ENCODE measurements at places on chromosomes 3 and 15.

DNA sequence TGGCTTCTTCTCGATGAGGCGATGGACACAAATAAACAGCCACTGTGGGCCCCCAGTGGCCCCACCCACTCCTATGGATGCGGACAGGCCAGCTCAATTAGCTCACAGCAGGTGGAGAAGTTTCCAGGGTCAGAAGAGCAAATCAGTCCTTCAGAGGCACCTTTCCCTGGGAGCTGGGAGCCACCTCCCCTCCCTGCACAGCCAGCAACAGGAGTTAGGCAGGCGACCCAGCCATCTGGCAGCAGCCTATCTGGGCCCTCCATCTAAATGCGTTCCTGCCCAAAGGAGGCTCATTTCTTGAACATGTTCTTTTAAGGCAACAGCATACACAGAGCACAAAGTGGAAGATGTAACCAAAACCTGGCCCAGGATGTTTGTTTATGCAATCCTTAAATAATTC, 211.9 kb upstream of the ARRDC4 start:
- DNase-seq = no peak

DNA sequence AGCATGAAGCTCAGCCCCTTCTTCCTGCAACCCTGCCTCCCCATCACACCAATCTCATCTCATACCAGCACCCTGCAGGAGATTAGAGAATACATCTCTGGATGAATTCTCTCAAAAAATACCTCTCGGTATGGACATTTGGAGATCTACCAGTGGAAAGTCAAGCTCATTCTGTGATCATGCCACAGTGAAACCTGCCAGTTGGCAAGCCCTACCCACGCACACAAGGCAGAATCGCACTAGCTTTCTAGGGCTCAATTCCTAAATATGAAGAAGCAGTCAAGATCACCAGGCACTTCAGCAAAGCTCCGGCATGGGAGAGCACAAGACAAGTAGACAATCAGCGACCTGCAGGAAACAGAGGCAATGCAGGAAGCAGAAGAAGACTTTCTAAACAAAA, 221.2 kb downstream of the NTRK3 start:
- DNase-seq = no peak

DNA sequence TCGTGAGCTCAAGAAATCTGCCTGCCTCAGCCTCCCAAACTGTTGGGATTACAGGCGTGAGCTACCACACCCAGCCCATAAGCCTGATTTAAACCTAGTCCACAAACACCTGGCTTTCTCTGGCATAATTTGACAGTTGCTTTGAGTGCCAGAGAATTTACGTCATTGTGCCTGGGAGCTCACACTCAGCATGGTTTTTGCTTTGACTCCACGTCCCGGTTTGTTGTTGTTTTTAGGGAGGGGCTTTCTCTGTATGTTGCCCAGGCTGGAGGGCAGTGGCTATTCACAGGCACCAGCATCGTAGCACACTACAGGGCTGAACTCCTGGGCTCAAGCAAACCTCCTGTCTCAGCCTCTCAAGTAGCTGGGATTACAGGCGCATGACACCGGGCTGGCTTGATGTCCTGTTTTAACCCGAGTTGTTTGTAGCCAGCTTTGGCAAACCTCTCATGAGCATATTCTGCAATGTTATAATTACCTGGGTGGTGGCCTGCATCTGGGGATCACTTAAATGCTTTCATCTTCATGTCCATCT, 32.7 kb downstream of the CEMIP start:
- no peak for DNase-seq

DNA sequence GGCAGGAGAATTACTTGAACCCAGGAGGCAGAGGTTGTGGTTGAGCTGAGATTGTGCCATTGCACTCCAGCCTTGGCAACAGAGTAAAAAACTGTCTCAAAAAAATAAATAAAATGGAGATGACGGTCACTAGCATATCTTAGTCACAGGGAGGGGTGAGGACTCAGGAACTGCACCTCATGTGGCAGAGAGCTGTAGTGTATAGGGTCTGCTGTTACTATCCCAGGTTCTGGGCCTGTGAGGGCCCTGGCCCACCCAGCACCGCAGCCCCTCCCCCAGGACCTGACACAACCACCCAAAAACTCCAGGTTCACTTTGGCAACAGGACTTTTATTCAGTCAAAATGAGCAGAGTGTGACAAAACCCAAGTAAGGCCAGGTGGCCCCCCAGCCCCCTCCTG, 22.3 kb downstream of the RNU5B-1 start:
- DNase-seq = no peak

- DNase-seq = no peak
Observed at GRCh38 chr3:123140550-123140949, 61.2 kb upstream of the SEC22A start.

GRCh38 chr3:22916933-22917332, 286.2 kb upstream of the UBE2E2 start:
- no peak for DNase-seq

GRCh38 chr3:193853511-193854219, 260.7 kb downstream of the OPA1 start:
- DNase-seq = no peak

DNA sequence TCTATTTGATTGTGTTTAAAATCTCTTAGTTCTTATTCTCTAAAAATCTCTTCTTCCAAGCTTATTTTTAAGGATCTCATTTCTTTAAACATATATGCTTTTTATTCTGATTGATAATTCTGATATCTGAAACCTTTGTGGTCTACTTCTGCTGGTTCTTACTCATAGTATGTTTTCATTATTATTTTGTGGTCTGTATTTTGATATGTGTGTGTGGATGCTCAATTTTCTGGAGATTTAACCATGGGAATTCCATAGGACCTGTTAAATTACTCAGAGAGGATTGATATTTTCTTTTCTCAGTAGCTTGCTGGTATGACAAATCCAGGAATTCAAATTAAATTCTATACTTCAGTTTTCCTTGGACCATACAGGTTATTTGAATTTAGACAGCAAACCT, 14.7 kb upstream of the HHLA2 start:
- DNase-seq = no peak

- DNase-seq = no peak
Observed at GRCh38 chr3:98897701-98898100, 3.8 kb downstream of the DCBLD2 start.

DNA sequence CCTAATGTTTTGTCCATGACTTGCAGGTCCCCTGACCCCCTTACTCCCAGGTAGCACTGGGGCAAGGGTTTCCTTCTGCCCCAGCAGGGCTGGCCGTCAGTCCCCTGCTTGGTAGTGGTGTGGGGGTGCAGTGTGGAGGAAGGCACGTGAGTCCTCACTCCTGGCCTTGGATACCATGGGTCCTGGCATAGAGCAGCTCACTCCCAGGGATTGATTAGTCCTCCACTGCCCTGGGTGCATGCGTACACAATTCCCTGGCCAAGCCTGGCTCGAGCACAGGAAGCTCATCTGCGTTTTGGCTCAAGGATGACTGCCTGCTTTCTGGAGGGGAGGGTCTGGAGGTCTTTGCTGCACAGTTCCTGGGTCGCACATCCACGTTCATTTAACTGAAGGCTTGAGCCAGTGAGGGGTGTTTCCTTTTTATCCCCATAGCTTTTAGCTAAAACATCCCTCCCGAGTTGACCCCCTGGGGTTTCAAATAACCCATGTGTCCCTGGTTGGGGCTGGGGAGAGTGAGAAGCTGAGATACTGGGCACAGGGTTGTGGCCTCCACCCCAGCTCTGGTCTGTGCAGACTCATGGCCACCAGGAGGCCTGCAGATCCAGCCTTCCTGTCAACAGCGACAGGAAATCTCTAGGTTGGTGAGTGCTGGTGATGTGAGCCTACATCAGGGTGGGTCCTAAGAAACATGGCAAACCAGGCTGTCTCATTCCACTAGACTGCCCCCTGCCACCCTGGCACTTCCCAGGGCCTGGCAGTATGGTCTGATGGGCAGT, 11.5 kb downstream of the HEMK1 start:
- DNase-seq = no peak

GRCh38 chr3:16305111-16305541, 40.1 kb downstream of the OXNAD1 start:
- no peak for DNase-seq

GRCh38 chr15:41492597-41493204, 973 bp upstream of the ITPKA start:
- no peak for DNase-seq

DNA sequence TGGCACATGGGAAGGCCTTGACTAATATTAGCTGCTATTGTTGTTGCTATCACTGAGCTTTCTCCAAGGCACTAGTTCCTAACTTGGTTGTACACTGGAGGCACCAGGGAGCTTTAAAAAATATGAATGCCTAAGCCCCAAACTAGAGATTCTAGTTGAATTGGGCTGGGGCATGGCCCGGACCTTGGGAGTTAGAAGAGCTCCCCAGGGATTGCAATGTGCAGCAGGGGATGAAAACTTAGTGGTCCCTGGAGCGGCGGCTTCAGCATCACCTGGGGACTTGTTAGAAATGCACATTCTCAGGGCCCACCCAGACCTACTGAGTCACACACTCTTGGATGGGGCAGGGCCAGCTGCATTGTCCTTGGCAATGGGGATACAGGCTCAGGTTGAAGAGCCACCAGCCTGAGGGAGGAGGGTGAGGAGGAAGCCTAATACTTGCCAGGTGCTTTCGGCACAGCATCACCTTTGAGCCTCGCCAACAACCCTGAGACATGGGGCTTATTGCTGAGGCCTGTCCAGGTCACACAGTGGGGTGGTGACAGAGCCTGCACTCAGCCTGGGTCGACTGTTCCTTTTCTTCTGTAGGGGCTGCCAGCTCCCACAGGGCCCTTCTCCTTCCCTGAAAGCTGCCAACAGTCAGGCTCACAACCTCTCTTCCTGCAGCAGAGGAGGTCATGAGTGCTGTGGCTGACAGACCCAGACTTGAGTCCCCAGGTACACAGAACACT, 84.5 kb downstream of the ATP2B2 start:
- no peak for DNase-seq

DNA sequence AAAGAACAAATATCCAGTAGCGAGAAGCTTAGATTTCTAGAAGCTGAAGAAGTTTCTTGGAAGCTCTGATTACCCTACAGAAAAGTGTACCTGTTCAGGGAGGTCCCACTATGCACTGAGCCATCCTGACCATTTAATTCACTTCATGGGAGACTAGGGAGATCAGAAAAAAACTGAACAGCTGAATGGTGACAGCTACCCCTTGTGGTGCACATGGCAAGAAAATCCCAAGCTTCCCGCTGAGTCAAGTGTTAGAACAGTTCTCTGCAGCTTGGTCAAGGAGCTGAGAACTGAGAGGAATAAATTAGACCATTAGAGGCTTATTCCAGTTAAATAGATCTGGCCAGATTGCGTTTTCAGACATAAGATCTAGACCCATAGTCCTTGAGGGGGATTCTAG, 197.2 kb upstream of the VEPH1 start:
- DNase-seq = peak; percentile 7

DNA sequence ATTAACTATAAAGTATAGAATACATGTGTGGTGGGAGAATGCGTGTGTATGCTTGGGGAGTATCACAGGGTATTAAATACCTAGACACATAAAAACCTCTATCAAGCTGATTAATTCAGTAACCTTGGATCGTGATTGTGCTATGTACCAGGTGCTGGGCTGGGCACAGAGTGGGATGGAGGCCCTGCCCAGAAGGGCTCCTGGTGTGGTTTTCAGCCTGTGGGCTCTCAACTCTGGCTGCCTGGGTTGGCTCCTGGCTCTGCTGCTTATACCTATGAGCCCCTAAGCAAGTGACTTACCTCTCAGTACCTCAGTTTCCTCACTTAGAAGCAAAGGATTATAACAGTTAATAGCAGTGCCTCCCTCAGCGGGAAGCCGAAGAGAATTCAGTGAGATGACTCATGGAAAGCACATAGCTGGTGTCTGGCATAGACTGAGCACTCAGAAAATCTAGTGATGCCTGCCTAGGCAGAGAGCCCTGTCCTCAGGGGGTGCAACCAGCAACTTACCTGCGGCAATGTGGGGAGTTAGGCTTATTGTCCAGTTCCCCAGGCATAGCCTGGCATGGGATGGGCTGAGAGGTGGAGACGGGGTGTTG, 90.6 kb upstream of the MYZAP start:
- peak; percentile 19 for DNase-seq

DNA sequence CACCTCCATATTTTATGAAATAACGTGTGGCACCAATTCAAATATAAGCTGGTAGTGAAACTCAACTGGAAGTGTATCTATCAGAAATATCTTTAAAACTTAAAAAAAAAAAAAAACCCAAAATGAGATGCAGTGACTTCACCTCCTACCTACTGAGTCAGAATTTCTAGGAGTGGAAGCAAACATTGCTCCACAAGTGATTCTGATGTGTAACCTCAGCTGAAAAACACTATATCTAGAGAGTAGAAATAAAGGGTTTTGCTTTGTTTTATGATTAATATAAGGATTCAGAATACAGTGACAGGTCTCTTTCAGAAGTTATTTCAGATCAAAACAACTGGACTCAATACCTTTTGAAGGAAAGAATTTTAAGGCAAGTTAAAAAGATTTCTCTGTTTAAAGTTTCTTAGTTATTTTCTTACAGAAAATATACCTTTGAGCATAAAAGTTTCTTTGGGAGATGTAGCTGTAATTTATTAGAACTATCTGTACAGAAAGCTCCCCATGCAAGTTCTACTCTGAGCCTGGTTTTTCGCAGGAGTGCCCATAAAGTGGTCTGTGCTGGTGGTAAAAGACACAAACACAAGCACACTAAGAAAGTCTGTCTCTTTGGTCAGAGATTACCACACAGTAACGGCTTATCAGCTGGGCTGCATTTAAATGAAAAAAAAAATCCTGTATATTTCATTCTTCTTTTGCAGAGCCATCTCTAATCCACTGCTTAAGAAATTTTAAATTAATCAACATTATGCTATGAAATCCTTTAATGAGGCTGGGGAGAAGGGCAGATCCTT, 59.9 kb upstream of the PPIB start:
- no peak for DNase-seq

DNA sequence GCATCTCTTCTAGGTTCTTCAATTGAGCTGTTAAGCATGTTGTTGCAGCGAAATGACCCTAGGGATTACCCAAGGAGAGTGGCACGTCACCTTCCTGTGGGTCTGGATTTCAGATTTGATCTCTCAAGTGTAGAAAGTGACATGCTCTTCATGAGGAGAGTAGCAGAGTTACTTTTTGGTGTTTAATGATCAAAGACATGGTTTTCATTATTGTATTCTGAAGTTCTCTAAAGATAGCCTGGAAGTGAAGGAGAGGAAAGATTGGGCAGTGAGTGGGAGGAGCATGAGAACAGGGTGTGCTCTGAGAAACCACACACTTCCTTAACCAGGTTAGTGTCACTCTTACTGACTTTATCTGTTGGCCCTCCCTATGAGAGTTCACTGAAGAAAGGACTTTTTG, 153.6 kb downstream of the AKAP13 start:
- DNase-seq = no peak
